ENCODE measurements at places on chromosomes 2 and 18. TPM values are rescaled to one million over a fixed set of nuclear protein-coding genes. Genes with fewer than 3 reads are reported as not detected.

RHBDD1 gene
- total RNA-seq, result 7.9 TPM

DNA sequence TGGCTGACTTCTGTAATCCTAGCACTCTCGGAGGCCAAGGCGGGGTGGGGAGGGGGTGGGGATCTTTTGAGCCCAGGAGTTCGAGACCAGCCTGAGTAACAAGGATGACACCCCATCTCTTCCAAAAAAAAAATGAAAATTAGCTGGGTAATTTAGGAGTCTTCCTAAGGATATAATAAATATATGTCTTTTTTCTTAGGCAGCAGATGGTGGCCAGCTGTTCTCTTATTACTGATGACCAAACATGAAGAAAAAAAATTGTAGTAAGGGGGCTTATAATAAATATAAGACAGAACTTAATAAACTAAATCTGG lies 4.2 kb upstream of the IMPA2 start:
- no peak for DNase-seq

GRCh38 chr2:28428486-28428885 lies 35.8 kb downstream of the FOSL2 start:
- no peak for DNase-seq

GRCh38 chr2:235027558-235028214 lies 75.9 kb downstream of the SH3BP4 start:
- no peak for DNase-seq

GRCh38 chr18:6569813-6570212 lies 155.1 kb upstream of the L3MBTL4 start:
- DNase-seq, result no peak

- no peak for DNase-seq
These were observed 101.3 kb downstream of the PID1 start for GRCh38 chr2:229169751-229170150.
